Stimulated activated CD8-positive, alpha-beta memory T cell treated with anti-CD3 and anti-CD28 coated beads, Interleukin-2, amount 100 ng/mL, for 48 hours (primary cell): ENCODE measurements at places on chromosomes 7 and 10.

GRCh38 chr10:86164174-86164774 lies 202.3 kb downstream of the GRID1 start:
- no peak for DNase-seq

DNA sequence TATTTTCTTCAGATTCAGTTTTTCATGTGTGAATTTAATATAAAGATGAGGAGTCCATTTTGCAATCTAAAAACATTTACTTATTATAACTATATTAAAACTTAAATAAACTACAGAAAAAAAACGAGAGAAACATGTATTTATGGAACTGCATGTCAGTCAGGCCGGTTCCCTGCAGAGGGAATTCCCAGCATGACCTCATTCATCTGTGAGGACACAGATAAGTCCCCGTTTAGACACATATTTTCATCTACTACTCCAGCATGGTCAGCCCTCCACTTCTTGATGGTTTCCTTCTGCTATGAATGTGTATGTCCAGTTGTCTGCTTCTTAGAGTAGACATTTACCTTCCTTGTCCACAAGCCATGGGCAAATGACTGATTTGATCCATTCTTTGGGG lies 339.1 kb downstream of the SEMA3D start:
- no peak for DNase-seq

DNA sequence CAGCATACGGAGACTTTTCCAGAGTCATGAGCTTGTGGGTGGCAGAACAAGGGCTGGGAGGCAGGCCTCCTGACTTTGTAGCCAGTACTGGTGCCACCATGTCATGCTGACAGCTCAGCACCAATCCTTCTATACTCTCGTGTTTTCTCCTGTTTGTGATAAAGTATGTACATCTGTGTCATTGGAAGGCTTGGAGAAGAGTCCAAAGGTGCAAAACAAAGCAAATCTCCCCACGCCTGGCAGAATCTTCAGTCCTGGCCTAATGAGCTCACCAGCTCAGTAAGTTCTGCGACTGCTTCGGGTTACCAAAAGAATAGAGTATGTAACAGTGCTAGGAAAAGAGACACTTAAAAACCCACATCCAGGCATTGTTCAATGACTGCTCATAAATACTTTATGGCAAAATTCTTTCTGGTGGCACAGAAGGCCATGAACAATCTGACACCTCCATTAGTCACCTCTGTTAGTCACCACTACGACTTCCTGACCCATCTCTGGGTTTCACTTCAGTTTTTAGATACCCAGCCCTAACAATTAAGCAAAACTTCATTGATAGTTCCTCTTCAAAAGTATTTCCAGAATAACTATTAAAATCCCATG lies 24.5 kb downstream of the STEAP1 start:
- no peak for DNase-seq

- no peak for DNase-seq
Measured at GRCh38 chr10:7890781-7891180, 72.5 kb downstream of the TAF3 start.

DNA sequence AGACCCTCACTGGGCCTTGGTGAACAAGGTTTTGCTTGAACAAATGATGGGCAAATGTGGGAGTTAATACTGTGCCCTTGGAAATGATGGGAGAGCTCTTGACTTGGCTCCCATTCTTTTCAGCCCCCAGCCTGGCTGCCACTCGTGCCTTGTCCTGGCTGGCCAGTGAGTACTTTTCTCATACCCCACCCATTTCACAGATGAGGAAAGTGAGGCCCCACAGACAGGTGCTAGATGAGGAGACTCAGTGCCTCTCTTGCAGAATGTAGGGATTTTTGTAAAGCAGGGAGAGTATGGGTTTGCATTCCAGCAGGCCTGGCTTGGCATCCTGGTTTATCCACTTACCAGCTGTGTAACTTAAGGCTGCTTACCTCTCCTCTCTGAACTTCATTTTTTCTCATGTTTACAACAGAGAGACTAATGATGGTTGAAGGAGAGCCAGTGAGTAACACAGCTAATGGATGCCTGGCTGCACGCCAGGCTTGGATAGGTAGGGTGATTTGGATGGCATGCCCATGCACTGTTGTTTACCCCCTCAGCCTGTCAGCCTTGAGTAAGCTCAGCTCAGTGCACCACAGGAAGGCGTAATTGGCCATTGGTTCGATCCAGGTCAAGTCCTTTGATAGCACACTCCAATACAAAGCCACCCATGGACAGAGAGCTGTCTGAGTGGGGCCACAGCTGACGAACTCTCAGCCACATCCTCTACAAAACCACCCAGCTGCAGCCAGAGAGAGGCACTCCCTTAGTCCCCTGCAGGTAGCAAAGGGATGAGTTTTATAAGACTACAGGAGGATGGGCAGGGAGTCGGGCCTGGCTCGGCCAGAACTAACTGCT lies 436.8 kb downstream of the RPS24 start:
- DNase-seq = no peak

DNA sequence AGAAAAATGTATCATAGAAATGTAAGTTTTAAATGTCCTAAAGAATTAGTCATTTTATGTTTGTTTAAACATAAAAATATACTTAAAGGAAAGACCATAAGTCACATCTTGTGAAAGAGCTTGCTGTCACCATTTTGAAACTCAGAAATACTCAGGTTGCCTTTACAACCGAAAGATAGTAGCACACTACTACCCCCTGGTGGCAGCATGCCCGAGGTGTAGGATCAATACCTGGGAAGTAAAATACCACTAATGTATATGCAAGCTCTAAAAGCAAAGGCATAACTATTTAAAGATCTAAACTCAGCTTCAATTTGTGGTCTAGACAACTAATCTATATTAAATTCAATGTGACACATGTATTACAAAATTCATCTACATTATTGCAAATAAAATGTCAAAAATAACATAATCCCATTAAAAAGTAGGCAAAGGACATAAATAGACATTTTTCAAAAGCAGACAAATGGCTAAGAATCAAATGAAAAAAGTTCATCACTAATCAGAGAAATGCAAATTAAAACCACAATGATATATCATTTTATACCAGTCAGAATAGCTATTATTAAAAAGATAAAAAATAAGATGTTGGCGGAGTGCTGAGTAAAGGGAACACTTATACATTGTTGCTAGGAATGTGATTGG lies 47.7 kb upstream of the FGL2 start:
- DNase-seq = peak; percentile 81

GRCh38 chr7:6618621-6619020 lies 3.2 kb downstream of the ZNF853 start:
- DNase-seq = no peak

DNA sequence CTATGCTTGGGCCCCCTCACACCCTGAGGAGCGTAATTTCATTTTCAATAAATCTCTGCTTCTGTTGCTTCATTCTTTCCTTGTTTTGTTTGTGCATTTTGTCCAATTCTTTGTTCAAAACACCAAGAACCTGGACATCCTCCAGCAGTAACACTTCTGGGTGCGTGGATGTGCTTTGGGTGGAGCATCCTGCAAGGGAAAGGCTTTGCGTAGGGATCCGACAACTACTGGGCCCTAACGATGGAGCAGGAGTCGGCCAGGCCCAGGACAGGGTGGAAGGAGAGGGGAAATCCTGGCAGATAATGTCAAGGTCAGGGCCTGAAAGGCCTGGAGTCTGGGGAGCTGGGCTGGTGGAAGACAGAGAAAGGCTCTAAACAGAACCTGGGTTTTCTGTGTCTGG lies 231.8 kb downstream of the ADAM12 start:
- DNase-seq = no peak

DNA sequence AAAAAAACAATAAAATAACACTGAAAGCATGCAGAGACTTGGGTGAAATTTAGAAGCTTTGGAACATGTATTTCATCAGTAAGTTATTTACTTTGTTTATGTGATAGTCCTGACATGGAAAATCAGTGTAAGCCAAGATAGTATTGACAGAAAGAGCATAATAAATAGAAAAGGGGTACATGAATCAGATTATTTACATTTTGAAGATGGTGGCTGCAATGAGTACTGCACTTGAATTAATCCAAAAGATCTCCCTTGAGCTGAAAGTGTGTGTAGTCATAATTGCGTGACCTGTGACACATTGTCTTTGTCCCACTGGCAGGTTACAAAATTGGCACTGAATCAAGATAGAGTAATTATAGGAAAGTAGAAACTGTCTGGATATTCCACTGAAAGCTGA lies 562.9 kb downstream of the GFRA1 start:
- no peak for DNase-seq

GRCh38 chr10:17066000-17066399 lies 63.6 kb downstream of the CUBN start:
- no peak for DNase-seq

- DNase-seq = no peak
Measured at GRCh38 chr10:93376372-93377293, 105.5 kb downstream of the MYOF start.

GRCh38 chr7:43669286-43670081 lies 59.8 kb downstream of the COA1 start:
- peak; percentile 62 for DNase-seq

DNA sequence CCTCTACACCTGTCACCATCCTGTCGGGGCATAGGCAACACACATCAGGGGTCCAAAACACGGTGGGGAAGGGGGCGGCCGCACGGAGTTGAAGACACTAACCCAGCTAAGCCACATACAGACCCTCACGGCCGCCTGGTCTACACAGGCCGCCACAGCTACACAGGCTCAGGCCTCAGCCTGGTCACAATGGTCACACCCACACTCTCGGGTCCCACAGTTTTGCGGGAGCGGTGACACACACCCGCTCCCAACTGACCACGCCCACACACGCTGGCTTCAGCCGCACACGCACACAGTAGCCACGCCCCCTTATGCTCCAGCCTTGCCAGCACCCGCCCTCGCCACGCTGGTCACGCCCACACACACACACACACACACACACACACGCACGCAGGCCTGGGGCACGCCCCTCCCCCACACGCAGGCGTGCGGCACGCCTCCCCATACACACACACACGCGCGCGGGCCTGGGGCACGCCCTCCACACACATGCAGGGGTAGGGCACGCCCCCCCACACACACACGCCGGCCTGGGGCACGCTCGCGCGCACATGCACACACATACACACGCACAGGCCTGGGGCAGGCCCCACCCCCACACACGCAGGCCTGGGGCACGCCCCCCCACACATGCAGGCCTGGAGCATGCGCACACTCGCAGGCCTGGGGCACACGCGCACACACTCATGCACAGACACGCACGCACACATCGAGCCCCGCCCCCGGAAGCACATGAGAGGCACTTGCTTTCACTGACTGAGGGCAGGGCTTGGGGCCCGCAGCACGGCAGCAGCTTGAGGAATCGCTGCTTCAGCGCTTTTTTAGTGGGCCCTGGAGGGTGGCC lies 12.3 kb upstream of the OGA start:
- peak; percentile 85 for DNase-seq

DNA sequence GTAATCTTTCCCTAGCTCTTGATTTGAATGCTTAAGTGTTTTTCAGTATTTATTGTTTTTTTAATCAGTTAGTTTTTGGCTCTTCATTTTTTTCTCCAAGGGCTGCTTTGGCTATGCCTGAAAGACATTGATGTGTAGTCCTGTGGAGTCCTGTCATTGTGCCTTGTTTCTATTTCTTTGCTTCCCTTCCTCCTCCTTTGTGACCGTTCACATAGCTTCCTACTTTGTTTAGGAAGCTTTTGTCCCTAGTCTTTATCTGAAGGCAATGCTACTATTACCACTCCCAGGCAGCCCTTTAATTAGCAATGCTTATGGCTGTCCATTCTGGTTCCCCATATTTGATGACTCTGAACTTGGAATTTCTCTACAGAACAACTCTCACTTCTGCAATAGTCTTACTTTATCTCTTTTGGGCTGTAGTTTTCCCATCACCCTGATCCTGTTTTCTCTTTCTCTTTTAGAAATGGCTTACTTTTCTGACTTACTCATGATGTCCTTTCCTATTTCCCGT lies 39.9 kb downstream of the ADCYAP1R1 start:
- DNase-seq = no peak

DNA sequence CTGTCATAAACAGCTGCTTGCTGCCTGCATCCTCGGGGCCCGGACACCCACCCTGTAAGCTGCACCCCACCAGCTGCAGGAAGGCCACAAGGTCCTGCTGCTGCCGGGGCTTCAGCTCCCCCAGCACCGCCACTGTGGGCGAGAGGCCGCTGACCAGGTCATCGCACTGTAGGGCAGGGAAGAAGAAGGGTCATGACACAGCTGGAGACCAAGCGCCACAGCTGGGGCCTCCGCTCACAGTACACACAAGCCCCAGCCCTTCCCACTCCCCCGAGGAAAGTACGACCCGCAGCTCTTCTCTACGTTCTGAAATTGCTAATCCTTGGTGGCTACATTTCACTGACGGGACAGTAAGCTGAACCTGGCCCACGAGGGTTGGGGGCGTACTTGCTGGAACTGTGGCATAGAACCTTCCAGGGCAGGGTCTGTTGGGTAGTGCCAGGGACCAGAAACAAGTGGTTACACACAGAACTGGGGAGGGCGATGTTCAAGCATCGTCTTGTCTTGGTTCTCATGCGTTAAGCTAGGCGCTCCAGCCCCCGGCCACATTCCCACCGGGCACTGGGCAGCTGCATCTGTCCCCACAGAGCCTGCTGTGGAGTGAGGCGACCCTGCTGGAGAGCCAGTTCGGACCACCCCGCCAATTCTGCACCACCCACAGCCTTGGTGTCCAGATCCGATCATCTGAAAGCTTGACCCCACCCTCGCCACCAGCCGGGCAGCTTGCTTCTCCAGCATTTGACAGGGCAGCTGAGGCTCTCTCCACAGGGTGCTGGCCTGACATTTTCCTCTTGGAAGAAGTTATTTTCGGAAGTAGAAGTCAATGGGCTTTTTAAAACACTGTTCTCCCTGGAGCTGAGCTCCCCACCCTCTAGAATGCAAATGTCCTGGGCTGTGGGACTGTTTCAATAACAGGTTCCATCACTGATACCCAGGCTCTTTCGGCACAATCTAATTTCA lies 50.8 kb downstream of the GSDME start:
- DNase-seq = no peak

GRCh38 chr7:75690121-75690523 lies 48.6 kb downstream of the HIP1 start:
- no peak for DNase-seq

DNA sequence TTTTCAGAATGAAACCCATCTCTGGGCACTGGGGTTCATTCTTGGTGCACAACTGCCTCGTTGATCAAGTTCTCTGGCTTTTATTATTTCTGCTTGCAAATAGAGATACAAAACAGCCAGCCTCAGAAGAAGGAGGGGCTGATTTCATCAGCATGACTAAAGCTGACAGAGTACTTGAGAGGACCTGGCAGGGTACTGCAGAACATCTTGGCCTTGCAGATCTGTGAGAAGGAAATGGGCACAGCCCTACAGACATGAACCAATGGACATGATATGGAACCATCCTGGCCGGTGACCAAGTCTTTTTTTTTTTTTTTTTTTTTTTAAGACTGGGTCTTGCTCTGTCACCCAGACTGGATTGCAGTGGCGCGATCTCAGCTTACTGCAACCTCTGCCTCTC lies 240.6 kb downstream of the VTI1A start:
- DNase-seq = no peak

DNA sequence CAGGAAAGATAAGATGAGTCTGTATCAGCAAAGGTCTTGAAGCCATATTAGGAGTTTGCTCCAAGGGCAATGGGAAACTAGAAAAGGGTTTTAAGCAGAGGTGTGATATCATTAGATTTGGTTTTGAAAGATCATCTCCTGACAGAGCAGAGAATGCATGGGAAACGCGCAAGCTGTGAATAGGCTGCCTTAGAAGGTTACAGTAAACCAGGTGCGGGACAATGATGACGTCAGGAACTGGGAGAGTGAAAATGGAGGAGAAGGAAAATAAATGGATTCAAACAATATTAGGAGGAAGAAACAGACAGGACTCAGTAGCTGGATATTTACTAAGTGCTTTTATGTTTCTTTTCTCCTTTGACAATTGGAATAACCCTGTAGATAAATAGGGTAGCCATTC lies 50.6 kb downstream of the CACNB2 start:
- DNase-seq = no peak
